SJSA1 (cell line): ENCODE measurements at places on chromosomes 7 and 10. TPM values are rescaled to one million over a fixed set of nuclear protein-coding genes. Genes with fewer than 3 reads are reported as not detected.

Gene LFNG
- total RNA-seq = 0.97 and 2.4 TPM in 2 replicates

Gene NKX1-2
- total RNA-seq = not detected in 2 replicates

Gene OAT
- 112 and 119 TPM in 2 replicates for total RNA-seq

Gene ZPBP
- total RNA-seq = not detected in 2 replicates

Gene GATA3
- total RNA-seq = not detected in 2 replicates

Gene EPO
- not detected in 2 replicates for total RNA-seq

Gene ITIH2
- not detected in 2 replicates for total RNA-seq

Gene AKAP9
- 23.1 and 28.7 TPM in 2 replicates for total RNA-seq

Gene CYP26C1
- not detected in 2 replicates for total RNA-seq

Gene BCCIP
- 122 and 160 TPM in 2 replicates for total RNA-seq

Gene HSPA12A
- 5.2 and 9.0 TPM in 2 replicates for total RNA-seq

Gene SPDYE11
- not detected in 2 replicates for total RNA-seq

Gene SMKR1
- total RNA-seq = 1.7 TPM in 1 of 2 replicates, not detected in the other

Gene LIPN
- total RNA-seq = not detected in 2 replicates

Gene MRLN
- not detected in 2 replicates for total RNA-seq

Gene NME8
- not detected in 2 replicates for total RNA-seq

Gene CHRM2
- total RNA-seq = 0.13 and 0.24 TPM in 2 replicates

Gene FANK1
- total RNA-seq = 0.18 TPM in 1 of 2 replicates, not detected in the other

Gene LLCFC1
- total RNA-seq = not detected in 2 replicates

Gene CAV2
- 130 and 204 TPM in 2 replicates for total RNA-seq

Gene FAM237B
- total RNA-seq = not detected in 2 replicates

Gene IGFBP1
- total RNA-seq = not detected in 2 replicates

Gene CPA4
- total RNA-seq = 12.0 and 14.7 TPM in 2 replicates

Gene EN2
- 0.11 TPM in 1 of 2 replicates, not detected in the other for total RNA-seq

Gene TMEM236
- total RNA-seq = 0.08 TPM in 1 of 2 replicates, not detected in the other

Gene STEAP4
- not detected in 2 replicates for total RNA-seq

Gene CEP55
- 149 and 198 TPM in 2 replicates for total RNA-seq

Gene ANLN
- 298 and 397 TPM in 2 replicates for total RNA-seq

Gene ACBD7
- total RNA-seq = 7.3 and 9.1 TPM in 2 replicates

Gene GPR26
- total RNA-seq = not detected in 2 replicates

Gene HNRNPA2B1
- total RNA-seq = 327 and 364 TPM in 2 replicates

Gene DPYSL4
- total RNA-seq = 1.3 TPM in 1 of 2 replicates, not detected in the other

Gene MLXIPL
- total RNA-seq = not detected in 2 replicates

Gene EMX2
- total RNA-seq = 0.21 TPM in 1 of 2 replicates, not detected in the other

Gene TAS2R16
- total RNA-seq = not detected in 2 replicates

Gene GIGYF1
- total RNA-seq = 9.9 and 15.5 TPM in 2 replicates

Gene TUBB8
- 0.28 and 0.68 TPM in 2 replicates for total RNA-seq

Gene PIP
- total RNA-seq = not detected in 2 replicates
